ENCODE measurements at places on chromosomes 11 and 22.

DNA sequence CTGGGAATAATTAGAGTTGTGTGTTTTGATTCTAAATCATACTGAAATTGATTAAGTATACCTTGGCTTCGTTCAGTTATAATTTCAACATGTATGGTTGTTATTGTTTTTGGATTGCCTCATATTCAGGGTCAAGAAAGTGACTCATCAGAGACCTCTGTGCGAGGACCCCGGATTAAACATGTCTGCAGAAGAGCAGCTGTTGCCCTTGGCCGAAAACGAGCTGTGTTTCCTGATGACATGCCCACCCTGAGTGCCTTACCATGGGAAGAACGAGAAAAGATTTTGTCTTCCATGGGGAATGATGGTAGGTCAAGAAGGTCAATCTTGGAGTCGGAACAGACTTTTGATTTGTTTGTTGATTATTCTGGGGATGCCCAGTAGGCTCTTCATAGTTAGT is 40.4 kb downstream of the KMT2A start:
- DNase-seq, result no peak

GRCh38 chr11:3674189-3674588 is 3.0 kb upstream of the CHRNA10 start:
- no peak for DNase-seq

DNA sequence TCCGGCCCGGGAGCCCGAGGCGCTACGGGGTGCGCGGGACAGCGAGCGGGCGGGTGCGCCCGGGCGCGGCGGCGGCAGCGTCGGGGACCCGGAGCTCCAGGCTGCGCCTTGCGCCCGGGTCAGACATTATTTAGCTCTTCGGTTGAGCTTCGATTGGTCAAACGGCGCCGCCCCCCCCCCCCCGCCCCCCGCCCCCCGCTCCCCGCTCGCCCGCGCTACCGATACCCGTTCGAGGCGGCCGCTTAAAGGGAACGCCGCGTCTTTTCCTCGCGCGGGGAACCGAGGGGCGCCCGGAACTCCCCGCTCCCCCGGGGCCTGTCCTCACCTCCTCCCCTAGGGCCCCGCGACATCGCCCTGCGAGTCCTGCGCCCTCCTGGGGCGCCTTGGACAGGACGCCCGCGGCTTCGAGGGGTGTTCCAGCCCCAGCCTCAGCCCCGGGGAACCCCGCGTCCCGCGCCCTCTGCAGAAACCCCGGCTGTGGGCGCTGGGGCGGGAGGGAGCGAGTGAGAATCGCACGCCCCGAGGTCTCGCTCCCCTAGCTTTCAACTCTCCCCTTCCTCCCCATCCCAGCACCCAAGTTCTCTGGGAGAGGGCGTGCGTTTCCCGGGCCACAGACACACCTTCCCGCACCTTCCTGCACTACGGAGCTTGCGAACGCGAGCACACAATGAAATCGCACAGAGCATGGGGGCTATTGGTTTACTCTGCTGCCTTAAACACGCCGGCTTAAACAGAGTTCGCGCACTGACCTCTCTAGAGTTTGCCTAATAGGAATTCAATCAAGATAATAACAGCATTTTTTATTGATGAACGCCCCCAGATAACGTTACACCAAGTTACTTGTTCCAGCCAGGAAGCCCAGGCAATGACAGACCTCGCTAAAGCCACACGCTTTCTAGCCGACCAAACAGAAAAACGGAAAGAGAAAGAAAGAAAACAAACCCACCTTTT is at the start of gene BDNF:
Gene BDNF (minus strand): TSS at position 105 of the 951 bp plus-strand sequence. CDS start 41,891 bp downstream, outside the sequence.
- no peak for DNase-seq

DNA sequence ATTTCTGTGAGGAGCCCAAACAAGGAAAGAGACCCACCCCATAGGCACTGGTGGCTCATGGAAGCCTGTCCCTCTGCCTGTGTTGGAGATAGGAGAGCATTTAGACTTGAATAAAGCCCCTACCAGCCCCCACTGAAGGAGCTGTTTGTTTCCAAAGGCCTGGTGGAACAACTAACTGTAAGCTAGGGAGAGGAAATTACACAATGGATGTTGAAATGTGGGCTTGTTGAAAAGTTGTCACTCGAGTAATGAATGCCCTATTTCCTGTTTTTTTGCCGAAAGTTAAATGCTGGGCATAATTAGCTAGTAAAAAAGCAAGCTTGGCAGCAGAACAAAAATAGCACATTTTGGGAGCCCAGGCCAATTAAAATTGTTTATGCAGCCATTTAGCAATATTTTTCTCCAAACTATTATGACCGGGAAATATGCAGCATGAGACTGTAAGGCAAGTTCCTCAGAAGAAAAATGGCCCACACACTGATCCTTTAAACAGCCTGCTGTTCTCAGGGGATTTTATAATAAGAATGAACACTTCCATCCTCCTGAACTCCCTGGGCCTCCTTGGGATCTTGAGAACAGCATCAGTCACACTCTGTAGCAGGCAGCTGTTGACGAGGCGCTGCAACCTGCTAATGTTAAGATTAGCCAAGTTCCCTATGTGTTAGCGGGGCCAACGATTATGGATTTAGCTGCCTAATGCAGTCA is 38.6 kb upstream of the LMO2 start:
- DNase-seq, result peak; percentile 94

GRCh38 chr11:15123849-15124248 is 9.1 kb downstream of the INSC start:
- no peak for DNase-seq

- DNase-seq, result no peak
These were observed 89.6 kb downstream of the ETS1 start for GRCh38 chr11:128497776-128498095.

- no peak for DNase-seq
These were observed 492.6 kb downstream of the MIAT start for GRCh38 chr22:27149921-27150543.

- DNase-seq, result no peak
These were observed 161.6 kb upstream of the BDNF start for GRCh38 chr11:27861706-27862430.

DNA sequence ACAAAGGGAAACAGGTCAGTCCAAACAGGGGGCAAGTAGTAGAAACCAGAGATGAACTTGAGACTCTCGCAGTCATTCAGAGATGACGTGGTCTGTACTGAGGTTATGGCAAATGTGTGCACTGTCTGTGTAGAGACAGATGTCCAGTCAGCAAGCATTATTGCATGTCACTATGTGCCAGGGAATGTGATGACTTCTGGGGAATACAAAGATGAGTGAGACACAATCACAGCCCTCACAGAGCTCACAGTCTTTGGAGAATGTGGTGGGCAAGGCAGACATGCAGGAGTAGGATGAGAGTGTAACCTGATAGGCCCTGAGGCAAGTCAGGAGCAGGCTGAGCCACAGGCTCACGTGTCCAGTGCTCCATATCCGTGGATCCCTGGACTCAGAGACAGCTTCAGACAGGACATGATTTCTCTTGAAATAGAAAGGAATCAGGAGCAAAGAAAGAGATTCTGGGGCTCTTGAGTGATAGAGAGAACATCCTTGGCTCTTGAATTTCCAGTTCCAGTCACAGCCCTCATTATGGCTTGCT is 550.7 kb downstream of the ETS1 start:
- no peak for DNase-seq

GRCh38 chr11:126522606-126523005 is 167.1 kb downstream of the ST3GAL4 start:
- no peak for DNase-seq

DNA sequence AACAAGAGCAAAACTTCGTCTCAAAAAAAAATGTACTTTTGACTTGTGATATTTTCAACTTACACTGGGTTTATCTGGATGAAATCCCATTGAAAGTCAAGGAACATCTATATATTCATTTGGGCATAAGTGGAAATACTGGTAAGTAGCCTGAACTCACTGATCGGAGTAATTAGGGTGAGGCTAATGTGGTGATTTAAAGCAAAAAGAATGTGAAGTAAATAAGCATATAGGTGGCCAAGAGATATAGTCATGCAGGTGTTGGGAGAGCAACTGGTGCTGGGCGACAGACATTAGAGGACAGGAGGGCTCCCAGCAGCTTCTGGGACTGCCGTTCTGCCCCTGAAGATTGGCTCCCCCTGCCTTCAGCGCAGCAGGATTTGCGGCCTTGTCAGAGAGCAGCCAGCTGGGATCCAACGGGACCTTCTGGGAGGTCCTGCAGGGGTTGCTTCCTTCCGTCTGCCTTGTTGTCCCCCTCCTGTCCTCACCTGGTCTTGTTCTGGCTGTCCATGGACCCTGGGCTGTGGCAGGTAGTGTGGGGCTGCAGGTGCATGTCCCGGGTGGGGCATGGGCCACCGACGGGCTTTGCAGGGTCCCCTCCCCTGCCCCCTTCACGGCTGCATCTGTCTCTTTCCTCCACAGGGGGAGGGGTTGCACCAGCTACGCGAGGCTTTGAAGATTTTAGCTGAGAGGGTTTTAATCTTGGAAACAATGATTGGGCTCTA is 14.1 kb downstream of the RHBDD3 start:
- DNase-seq, result no peak

DNA sequence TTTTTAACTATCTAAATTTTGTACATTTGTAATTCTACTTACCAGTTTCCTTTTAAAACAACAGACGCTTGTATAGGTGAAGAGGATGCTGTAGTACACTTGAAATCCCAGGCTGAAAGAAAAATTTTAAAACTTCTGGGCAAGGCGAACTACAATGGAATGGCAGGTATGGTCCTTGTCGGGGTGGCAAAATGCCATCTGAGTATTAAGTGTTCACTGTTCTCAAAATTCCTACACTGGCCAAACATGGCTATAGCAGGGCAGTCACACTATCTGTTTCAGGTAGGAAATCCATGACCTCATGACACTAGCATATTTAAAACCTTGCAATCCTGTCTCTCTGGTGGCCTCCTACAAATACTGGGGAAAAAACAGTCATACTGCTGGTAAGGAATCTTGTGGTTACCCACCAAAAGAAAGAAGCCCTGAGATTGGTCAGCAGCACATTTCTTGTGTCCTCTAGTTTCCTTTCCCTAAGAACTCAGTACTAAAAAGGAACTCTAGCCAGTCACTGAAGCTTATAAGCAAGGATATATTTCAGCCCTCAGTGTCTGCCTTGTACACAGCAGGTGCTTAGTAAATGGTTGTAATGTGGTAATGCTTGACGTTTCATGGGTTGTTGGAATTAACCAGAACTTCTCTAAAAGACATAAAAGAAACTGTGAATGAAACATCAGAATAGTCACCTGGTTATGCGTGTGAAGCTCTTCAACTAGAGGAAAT is 5.2 kb upstream of the ZC3H12C start:
- DNase-seq, result peak; percentile 90

DNA sequence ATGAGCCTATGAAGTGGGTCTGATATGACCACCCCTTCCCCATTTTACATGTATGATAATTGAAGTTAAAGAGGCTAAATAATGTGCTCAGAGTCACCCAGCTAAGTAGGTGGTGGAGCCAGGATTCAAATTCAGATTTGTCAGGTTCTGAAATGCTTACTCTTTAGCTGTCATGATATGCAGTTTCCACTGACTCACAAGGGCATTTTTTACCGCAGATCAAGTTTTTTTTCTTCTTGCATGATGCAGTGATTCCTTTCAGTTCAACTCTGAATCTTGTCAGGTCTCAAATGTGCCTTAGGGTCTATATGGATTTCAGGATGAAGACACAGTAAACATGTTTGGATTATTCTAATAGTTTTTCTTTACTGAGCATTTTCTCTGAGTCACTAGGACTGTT is 12.6 kb upstream of the TRIM44 start:
- no peak for DNase-seq

DNA sequence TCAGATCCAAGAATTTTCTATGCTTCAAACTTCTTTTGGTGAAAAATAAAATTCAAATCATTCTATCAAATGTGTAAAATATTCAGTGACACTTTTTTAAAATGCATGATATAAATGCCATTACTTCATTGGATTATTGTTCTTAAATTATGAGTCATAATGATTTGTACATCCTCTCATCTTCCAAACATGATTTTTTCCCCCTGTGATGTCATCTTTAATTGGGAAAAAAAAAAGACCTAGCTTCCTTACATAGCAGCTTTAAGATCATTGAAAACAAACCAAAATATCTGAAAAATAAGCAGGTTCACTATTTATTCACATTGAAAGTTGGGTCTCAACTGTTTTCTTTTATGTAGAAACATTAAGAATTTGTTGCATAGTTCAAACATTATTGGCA is 1549.4 kb downstream of the LRRC4C start:
- DNase-seq, result no peak

GRCh38 chr11:63813563-63814382 is 517 bp downstream of the SPINDOC start:
- peak; percentile 47 for DNase-seq

GRCh38 chr11:131095511-131096185 is 179.4 kb upstream of the SNX19 start:
- DNase-seq, result no peak

GRCh38 chr11:63687845-63688244 is 6.5 kb downstream of the RTN3 start:
- no peak for DNase-seq

- DNase-seq, result no peak
These were observed 89.6 kb upstream of the API5 start for GRCh38 chr11:43222215-43222614.

DNA sequence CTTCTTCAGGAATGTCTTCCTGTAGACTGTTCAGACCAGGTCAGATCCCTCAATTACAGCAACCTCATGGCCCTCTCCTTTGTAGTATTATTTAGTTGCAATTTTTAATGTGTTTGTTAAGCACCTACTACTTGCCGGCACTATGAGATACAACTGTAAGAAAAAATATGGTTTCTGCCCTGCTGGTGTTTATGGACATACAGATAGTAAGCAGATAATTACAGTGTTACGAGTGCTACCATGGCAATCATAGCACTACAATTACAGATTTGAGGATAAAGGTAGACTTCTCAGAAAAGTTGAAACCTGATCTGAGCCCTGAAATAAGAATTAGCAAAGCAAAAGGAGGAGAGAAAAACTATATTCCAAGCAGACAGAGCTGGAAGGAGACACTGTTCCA is 2.8 kb downstream of the LRRC51 start:
- no peak for DNase-seq

GRCh38 chr11:86676533-86677154 is 4.2 kb upstream of the ME3 start:
- DNase-seq, result peak; percentile 21

- DNase-seq, result no peak
These were observed 84.8 kb downstream of the KCNQ1 start for GRCh38 chr11:2529636-2530035.

GRCh38 chr22:49838771-49839717 is 11.4 kb upstream of the BRD1 start:
- DNase-seq, result peak; percentile 34

DNA sequence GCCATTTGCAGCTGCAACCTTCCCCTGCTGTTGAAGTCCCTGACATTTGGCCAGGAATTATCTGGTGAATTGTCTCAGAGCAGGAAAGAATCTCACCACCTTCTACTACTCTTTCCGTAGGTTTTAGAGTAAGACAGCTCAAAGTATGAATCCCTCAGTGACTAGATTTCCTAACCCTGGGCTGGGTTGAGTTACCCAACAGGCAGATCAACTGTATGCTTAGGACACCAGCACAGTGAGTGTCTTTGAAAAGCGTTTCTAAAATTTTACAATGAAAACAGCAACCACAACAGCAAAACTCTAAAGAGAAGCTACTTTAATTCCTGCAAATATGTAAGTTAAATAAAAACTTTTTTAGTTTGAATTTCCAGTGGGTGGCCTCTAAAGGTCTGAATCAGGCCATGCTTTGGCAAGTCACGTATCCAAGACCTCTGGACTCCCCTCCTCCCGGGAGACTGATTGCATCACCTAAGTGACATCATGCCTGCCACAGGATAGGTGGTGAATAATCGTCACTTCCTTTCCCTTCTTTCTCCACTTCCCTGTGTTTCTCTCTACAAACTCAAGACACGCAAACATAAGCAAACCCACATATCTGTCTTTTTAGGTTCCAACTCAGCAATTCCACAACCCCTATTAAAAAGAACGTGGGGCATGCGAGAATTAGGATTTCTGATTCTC is 7.8 kb downstream of the OR8B12 start:
- DNase-seq, result peak; percentile 28

- DNase-seq, result no peak
These were observed 6.4 kb downstream of the MS4A15 start for GRCh38 chr11:60762851-60763691.
